ENCODE measurements at places on chromosomes 2 and 18.
A peak's percentile ranks its signal among the peaks of the same experiment; 100 is the strongest.

- peak; percentile 75 for DNase-seq
Measured at GRCh38 chr2:206981739-206982340, 42.5 kb downstream of the CPO start.

DNA sequence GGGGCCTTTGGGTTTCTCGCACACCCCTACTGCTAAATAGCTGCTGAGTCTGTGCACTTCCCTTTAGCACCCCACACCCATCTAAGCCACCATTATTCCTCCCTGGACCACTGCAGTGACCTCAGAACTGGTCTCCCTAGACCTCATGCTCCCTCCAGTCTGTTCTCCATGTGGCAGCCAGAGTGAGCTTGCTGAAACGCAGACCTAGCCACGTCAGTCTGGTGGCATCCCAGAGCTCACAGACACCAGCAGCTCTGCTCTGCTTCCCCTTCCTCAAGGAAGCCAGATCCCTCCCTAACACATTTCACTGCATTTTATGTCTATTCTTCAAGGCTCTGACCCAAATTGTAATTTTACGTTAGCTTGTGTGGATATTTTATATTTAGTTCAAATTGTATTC, 144.4 kb downstream of the DYSF start:
- DNase-seq: no peak

DNA sequence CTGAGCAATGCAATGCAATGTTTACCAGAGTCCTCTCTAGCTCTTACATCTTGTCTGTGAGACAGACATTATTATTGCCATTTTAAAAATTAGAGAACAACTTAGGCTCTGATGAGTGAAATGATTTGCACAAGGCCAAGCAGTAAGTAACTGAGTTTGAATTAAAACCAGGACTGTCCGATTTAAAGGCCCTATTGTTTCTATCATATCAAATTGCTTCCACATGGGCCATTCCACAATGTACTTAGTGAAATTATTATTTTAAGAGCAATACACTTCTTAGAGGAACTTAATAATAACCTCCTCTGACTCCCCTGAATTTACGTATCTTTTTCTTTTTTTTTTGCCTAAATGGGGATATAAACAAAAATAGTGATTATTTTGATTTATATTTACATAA, 64.6 kb downstream of the PLCL1 start:
- DNase-seq: no peak

GRCh38 chr2:31275976-31276375, 42.0 kb downstream of the EHD3 start:
- no peak for DNase-seq

DNA sequence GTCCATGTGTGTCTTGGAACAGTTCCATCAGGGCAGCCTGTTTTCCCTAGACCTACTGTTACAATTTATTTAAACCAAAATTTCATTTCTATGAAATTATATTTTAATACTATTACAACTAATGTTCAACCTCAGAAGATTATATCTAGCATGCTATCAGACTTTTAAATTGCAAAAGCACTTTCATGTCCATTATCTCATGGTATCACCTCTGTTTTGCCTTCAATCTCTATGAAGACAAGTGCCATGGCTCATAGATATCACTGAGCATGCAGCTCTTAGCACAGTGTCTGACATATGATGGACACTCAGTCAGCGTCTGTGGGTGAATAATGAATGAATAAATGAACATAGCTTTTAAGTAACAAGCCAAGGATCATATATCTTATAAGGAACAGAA, 288.8 kb downstream of the RAD51AP2 start:
- no peak for DNase-seq

DNA sequence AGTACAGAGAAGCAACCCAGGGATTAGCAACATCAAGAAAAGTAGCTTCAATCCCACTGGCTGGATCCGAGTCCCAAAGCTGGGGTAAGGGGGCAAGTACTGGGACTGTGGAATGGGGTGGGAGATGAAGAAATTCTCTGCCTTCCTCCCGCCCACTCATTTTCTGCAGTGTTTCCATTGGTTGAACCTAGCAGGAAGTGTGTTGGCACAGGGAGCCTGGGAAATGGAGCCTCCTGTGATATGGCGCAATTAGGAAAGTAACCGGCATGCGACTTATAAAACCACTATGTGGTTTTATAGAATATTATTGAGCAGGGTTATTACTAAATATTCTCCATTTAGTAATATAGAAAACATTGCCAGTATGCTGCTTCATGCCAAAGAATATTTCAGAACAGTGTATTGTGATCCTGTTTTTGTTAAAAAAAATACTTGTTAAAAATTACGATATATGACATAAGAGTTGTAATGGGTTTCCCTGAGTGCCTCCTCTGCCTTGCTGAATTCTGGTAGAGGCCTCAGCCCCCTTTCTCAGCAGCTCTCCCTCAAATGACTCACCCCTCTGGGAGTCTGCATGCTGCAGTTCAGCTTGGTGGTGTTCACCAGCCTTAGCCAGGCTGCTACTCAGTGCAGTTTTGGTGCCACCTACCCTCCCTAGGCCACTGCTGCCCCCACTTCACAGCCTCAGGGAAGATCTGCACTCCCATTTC, 60.5 kb downstream of the HK2 start:
- DNase-seq: no peak

DNA sequence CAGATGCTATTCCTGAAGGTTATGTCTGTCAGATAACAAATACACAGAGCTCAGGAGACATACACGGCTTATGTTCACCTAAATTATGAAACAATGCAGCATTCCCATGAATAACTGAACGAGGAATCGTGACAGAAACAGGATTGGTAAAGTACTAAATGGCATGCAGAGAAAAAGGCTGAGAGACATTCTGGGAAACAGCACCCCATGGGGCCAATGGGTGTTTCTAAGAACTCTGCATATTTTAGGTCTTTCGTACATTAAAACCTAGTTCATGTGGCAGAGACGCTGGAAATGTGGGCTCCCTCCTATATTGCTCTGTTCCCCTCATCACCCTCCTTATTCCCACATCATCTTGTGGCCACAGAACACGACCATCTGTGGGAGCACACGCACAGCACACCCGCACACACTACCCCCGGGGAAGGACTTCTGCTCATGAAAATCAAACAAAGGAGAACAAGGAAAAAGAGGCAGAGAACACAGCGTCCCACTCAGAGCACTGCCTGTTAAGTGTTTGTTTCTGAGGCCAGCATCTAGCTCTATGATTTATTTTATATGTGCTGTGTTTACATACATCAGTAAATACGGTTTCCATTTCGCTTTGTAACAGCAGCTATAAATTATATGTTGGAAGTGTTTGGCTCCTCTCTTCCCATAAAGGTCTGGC, 143.6 kb downstream of the AFF3 start:
- DNase-seq: no peak

- DNase-seq: no peak
Measured at GRCh38 chr18:59149007-59149406, 9.3 kb downstream of the SEC11C start.

DNA sequence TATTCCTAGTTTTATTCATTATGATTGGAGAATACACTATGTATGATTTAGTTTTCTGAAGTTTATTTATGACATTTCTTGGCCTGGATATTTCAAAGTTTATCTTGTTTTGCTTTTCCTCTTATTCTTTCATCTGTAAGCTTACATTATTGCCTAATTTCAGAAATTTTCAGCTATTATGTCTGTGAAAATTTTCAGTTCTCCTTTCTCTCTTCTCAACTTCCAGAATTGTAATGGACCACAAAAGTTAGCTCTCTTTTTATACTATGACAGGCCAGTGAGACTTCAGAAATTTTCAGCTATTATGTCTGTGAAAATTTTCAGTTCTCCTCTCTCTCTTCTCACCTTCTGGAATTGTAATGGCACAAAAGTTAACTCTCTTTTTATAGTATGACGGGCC, 97.2 kb upstream of the SCN7A start:
- no peak for DNase-seq

GRCh38 chr2:232910376-232910775, 40.3 kb downstream of the SNORC start:
- DNase-seq: no peak

DNA sequence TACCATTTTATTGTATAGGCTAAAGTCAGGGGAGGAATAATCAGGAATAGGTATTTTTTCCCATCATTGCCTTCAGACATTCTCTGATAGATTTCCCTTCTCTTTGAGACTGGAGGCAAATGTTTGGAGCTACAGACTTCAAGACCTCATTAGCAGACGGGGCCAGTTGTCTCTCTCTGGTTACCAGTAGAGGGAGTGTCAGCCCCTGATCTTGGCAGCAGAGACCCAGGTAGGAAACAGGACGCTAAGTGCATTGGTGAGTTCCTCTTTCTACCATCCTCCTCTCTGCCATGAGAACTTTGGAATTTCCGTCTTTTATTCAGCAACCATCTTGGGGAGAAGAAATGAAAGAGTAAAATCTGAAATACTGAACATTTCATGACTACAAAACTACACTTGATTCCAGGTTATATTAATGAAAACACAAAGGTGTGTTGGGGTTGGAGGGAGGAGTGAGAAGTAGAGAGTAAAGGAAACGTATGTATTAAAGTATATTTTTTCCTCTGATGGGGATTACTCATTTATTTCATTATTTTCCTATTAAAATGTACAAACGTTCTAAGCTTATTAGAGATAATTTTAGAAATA, 186.2 kb upstream of the GCFC2 start:
- peak; percentile 6 for DNase-seq

- DNase-seq: no peak
Measured at GRCh38 chr2:62363166-62363565, 142.8 kb downstream of the TMEM17 start.

GRCh38 chr2:159516241-159516758, 100.0 kb downstream of the BAZ2B start:
- DNase-seq: no peak

- no peak for DNase-seq
Measured at GRCh38 chr2:48849770-48850169, 94.2 kb upstream of the LHCGR start.

GRCh38 chr2:17518212-17519154, at the start of gene RAD51AP2:
RAD51AP2 (minus strand) TSS chr2:17518440; CDS start chr2:17518415, 25 bp downstream.
- peak; percentile 61 for DNase-seq

DNA sequence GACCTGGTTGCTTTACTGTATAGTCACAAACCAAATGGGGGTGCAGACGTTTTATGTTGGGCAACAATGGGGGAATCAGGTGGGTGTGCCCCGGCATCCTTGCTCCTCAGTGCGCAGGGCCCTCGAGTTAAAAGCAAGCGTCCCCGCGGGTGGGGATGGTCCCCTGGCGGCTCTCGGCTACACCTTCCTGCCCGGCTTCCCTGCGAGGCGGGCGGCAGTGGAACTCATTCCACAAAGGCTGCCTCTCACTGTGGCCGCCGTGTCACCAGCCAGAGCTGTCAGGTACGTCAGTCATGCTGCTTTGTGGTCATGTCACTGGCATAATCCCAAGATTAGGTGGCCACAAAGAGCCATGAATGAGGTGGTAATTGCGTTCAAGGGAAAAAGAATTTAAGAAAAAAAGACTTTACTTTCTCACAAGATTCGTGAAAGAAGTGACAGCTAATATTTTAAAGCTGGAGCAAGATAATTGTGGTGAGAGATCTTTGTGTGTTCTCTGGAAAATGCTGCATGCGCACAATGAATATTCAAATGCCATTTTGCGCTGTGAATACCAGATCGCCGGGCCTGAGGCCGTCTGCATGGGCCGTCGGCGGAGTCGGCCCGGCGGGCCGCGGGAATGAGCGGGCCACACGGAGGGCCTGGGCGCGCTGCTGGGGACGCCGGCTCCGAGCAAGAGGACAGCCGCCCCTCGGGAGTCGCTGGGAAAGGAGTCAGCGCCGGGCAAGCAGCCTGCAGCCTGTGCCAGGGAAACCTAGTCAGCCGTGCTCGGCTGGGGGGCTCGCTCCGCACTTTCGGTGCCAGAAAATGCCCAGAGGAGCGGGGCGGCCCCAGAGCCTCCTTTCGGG, 82.3 kb upstream of the LDLRAD4 start:
- DNase-seq: no peak

DNA sequence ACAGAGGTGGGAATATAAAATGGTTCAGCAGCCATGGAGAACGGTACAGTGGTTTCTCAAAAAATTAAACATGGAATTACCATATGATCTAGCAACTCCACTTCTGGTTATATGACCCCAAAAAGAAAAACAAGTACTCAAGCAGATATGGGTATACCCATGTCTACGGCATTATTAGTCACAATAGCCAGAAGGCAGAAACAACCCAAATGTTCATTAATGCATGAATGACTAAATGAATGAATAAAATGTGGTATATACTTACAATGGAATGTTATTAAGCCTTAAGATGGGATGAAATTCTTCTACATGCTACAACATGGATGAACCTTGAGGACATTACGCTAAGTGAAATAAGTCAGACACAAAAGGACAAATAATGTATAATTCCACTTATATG, 266.8 kb upstream of the FBXO11 start:
- no peak for DNase-seq

DNA sequence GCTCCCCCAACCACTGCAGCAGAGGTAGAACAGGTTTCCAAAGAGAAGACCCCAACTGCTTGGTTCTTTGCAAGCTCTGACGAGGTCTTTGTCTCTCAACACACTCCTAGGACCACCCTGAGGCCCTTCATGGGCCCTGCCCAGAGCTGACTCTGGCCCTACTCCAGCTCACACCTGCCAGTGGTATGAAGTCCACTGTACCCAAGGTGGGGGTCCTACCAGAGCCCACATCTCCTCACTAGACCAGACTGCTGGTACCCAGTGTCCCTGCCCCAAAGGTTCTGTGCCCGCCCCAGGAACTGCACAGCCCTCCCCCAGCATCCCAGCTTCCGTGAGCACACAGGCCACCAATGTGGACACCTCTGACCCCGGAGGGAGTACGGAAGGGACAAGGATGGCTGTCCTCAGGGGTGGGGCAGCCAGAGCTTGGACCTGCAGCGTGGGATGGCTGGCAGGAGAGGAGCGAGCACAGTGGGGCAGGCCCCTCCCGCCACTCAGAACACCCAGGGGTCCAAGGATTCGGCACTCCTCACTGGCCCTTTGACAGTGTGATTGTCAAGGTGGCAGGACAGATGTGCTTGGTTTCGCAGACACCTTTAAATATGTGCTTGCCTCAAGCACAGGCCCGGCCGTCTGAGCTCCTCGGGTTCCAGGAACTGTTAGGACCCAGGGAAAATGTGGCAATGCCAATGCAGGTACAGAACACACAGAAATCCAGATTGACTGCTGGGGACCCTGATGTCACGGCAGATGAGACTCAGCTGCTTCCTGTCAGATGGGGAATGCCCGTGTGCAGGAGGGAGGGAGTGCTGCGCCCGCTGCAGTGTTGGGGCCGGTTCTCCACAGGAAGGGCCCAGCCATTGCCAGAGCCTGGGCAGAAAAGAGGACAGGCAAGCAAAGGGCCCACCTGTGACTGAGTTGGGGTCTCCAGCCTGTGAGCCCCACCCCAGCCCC, 51.2 kb downstream of the MTERF4 start:
- DNase-seq: no peak

DNA sequence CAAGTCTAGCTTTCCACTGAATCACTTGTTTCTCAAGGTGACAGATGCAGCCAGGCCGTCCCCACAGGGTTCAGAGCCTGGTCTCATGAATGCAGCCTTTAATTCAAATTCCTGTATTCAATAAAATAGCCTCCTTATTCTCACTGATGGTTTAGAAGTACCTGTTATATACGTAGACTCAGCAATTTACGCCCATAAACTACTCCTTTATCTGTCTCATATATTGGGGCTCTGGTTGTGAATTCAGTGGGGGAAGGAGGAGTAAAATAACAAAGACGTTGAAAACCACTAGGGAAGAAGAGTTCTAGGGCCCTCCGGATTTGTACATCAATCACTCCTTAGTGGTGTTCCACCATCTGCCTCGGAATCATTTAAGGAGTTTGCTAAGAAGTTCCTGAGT, 1.7 kb downstream of the OBSL1 start:
- DNase-seq: no peak

Measured in anterior cingulate cortex (tissue), 58 donors.